PC-3 (cell line): ENCODE measurements at places on chromosomes 7 and 10. TPM values are rescaled to one million over a fixed set of nuclear protein-coding genes. Genes with fewer than 3 reads are reported as not detected.

- DNase-seq, result no peak
Measured at GRCh38 chr7:144454256-144455039, 51.0 kb upstream of the NOBOX start.

- no peak for DNase-seq
Measured at GRCh38 chr7:8291397-8292141, 29.6 kb upstream of the ICA1 start.

DNA sequence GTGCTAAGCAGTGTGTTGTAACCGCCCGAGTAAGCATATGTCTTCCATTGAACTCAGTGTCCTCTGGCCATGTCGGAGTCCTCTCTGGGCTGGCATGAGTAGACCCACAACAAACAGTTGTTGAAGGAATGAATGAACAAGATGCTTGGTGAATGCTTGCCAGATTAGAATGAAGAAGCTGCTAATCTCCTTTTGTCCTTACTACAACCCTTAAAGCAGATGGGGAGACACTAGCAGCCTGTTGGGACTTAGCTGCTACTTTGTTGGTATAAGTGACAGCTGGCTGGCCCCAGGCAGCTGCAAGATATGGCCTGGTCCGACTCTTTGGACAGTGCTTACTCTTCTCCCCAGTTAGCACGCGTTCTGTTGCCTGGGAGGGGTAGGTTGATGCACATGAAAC is 370.1 kb downstream of the RPS24 start:
- no peak for DNase-seq

DNA sequence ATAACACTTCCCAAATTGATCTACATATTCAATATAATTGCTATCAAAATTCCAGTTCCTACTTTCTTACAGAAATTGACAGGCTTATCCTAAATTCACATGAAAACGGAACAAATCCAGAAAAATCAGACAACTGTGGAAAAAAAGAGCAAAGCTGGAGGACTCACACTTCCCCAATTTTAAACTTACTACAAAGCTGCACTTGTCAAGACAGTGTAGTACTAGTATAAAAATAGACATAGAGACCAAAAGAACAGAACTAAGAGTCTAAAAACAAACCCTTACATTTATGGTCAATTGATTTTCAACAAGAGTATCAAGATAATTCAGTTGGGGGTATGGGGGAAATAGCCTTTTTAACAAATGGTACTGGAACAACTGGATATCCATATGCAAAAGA is 27.5 kb downstream of the LMBR1 start:
- no peak for DNase-seq

DNA sequence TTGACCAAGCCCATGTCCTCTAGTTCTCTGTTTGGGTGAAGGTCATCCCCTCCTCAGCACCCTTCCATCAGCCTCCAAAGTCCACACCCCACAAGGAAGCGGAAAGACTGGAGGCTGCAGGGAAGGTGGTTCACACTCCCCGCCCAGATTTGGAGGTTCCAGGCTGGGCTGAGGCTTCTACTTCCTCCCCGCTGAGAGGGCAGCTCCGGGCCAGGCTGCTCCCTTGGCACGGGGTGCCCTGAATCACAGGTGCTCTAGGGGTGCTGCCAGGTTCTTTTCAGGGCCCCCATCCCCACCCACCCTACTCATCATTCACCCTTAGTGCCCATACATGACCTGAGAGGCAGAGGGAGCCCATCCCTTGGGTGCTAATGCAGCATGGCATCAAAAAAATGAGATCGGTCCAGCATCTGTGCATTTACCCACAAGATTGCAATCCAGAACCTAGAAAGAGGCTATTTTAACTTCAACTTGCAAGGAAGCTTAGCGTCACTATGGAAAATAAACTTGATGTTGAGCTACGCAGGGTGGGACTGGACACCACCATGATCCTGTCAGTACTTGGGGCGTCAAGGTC is 47.3 kb upstream of the ZMIZ1 start:
- DNase-seq, result no peak

NPC1L1 gene
- 0.04 TPM in 1 of 2 replicates, not detected in the other for total RNA-seq

HKDC1 gene
- total RNA-seq, result 0.44 and 1.2 TPM in 2 replicates

GRCh38 chr7:38160003-38160571 is 18.0 kb upstream of the STARD3NL start:
- DNase-seq, result no peak

DNA sequence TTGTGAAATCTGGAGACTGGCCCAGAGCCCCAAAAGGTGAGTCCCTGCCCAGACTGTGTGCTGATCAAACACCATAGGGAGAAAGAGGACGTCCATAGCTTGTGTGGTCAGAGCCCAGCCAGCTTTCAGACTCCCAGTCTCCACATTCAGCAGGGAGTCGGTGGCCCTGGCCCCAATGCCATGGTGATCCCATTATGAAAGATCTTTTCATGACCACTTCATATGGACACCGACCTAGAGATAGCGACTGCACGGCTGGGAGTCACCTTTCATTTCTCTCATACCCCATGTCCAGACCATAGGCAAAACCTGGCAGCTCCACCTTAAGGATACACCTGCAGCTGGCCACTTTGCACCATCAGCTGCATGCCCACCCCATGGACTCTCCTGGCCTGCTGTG is 126.4 kb downstream of the ARHGAP22 start:
- DNase-seq, result no peak

GRCh38 chr10:14262836-14263425 is 67.8 kb downstream of the FRMD4A start:
- DNase-seq, result no peak

DNA sequence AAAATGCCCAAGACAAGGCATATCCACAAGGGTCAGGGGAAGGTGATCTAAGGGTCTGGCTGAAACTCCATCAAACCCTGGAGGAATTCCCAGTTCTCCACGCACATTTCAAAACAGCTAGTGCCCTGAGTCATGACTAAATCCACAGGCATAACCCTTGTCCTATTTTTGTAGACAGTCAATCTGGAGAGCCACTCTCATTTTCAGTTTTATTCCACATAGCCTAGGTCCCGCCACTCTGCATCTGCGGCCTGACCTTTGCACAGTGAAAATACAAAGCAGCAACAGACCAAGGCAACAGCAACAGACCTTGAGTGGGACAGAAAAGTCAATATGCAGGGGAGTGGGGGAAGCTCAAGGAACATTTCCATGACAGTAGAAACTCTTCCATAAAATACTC is 201.4 kb upstream of the NPVF start:
- no peak for DNase-seq

GRCh38 chr10:93245147-93245546 is 171.5 kb downstream of the CYP26A1 start:
- DNase-seq, result peak; percentile 2

DNA sequence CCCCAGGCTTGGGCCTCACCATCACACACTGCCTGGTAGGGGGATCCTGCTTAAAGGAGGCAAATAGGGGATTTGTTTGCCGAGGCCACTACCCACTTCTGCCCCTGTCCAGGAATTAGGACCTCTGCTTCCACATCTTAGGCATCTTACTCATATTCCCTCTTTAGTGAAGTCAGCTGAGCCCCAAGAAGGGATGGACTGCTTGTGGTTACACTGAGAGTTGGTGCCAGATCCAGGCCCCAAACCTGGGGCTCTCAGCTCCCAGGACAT is 1.6 kb upstream of the GPRIN2 start:
- no peak for DNase-seq

DNA sequence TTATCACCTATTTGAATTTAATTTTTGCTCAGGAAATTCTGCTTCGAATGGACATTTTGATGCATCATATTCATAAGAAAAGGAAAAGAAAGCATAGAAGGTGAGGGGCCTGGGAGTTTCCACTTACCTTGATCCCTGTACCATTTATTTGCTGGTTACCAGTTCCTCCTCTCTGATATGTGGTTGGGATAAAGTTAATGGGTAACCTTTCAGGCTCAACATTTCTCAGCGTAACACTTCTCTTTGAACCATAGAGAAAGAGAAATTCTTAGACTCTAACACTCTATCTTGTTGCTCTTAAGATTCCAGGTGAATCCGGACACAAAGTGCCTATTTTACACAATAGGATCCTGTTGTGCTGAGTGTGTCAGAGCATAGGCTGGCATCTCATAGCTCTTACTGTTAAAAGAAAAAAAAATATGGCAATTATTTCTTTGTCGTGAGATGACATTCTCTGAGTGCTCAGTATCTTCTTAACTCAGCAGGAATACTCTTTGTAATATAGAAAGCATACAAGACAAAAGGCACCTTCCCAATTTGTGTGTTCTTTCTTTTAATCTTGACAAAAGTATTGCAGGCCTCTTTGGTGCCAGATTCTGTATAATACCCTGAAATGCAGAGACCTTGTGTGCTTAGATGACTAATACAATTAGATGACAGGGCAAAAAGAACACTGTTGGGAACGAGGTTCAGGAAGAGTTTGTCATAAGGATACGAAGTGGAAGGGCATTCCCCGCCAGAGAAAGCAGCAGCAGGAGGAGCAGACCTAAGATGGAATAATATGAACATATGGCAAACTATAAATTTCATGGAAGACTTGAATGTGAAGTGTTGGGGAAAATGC is 689.6 kb downstream of the NRG3 start:
- DNase-seq, result no peak

DNA sequence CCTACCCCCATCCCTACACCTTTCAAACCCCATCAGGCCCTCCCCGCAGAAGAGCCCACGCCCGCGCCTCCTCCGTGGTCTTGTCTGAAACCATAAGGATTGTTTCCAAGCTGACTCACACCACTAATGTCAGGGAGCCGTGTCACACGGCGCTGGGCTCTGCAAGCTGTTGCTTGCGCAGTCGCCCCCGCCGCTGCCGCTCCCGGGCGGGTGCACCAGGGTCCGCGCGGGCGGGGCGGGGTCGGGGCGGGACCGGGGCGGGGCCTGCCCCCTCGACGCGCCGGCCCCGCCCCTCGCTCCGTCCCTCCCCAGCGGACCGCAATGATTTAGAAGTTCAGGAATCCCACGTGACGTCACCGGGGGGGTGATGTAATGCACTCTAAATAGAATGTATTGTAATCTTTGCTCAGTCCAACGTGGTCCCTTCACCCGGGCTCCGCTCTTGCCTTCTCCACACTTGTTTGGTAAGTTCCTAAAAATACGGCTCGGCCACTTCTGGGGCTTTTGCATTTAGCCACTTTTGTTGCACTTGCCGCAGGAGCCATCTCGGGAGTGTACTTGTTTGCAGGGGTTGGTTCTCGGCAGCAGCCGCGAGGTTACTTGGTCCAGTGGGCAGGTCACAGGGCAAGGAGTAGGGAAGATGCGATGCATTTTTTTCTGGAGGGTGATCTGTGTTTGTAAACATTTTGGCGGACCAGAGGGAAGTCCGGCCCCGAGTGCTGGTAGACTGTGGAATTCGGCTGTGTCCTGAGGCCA is 3.2 kb upstream of the CREB5 start:
- peak; percentile 86 for DNase-seq

DNA sequence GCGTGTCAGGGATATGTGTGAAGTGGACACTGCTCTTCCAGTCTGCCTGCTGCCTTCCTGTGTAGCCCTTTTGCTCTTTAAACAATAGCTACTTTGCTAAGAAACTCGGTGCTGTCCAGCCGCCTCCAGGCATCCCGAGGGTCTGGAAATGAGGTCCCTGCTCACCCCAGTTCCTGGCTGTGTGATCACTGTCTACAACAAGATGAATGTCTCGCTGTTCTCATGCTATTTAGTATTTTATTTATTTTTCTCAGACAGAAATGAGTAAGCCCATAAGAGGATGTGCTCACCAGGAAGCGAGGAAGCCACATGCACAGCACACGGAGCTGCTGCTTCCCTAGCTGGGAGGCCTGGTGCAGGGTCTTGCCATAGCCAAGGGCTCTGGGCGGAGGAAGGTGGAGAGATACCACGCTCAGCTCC is 167.0 kb upstream of the PITRM1 start:
- DNase-seq, result peak; percentile 10

DNA sequence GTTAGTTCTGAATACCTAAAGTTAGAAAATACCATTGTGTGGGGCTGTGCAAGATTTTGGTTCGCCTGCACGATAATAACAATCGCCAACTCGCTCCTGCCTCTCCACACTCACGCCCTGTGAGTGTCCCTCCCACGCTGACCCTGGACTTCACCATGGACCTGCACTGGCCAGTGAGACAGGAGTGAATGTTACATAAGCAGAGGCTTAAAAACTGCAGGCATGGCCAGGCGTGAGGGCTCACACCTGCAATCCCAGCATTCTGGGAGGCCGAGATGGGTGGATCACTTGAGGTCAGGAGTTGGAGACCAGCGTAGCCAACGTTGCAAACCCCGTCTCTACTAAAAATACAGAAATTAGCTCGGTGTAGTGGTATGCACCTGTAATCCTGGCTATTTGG is 68.4 kb downstream of the TCERG1L start:
- DNase-seq, result no peak

WNT8B gene
- 0.29 TPM in 1 of 2 replicates, not detected in the other for total RNA-seq

DNA sequence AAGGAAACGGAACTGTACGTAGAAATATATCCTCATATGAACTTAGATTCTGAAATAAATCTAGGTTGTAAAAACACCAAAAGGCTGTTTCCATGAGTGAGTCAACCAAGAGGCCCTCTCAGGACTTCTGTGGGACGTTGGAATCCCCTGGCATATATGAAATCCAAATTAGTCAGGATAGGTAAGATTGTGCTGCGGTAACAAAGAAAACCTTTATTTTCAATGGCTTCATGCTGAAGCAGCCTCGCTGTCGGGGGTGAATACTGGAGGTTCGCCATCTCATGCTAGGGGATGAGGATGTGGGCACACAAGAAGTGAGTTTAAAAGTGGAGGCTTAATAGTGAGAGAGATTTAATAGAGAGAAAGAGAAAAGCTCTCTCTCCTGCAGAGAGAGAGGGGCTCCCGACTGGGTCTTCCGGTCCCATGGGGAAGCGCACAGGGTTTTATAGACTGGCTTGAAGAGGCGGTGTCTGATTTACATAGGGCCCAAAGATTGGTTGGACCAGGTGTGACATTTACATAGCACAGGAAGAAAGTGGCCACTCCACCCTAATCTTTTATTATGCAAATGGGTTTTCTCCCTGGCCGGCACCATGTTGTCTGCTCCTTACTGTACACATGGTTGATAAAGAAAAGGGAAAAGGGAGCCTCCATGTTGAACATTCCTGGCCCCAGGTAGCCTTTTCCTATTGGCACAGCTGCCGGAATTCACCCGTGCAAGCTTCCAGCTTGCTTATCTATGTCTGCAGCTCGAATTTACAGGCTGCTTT is 52.3 kb upstream of the SEPHS1 start:
- no peak for DNase-seq

MMRN2 gene
- total RNA-seq, result 1.9 and 6.7 TPM in 2 replicates

- DNase-seq, result peak; percentile 60
Measured at GRCh38 chr10:86642499-86642898, 11.8 kb upstream of the OPN4 start.

- DNase-seq, result peak; percentile 18
Measured at GRCh38 chr10:11757454-11757820, 15.3 kb downstream of the ECHDC3 start.

DNA sequence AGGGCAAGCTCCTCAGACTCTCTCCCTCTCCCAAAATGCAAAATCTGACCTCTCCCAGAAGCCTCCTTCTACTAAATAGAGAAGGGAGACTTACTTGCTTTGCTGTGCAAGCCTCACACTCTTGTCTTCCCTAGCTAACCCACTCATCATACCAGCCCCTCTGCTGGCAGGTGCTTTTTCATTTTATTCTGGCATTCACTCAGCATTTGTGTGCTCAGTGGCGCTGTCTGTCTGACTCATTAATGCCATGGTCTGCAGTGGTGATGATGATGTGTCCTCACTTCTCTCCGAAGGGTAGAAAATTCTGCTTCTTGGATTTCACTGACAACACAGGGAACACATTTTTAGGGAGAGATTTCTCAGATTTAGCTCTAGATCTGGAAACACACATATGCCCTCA is 22.0 kb upstream of the BTRC start:
- peak; percentile 58 for DNase-seq

GRCh38 chr7:146223851-146224250 is 107.2 kb downstream of the CNTNAP2 start:
- DNase-seq, result no peak
